Stimulated activated CD8-positive, alpha-beta memory T cell treated with anti-CD3 and anti-CD28 coated beads, Interleukin-2, amount 100 ng/mL, for 1 hour (primary cell): ENCODE measurements at places on chromosomes 12 and 14.

DNA sequence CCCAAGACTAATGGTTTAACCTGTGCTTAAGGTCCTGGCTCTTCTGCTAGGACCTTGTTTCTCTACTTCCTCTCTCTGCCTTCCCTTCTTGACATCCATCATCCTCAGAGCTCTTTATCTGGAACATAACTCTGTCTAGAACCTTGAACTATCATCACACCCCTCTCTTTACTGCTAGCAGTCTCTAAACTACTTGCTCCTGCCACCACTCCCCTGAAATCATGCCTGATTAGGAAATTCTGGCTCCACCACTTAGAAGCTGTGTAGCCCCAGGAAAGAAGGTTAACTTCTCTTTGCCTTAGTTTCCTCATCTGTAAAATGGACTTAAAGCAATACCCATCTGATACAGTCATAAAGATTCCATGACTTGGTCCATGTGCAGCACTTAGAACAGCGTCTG lies 9.1 kb downstream of the SLC38A1 start:
- no peak for DNase-seq

DNA sequence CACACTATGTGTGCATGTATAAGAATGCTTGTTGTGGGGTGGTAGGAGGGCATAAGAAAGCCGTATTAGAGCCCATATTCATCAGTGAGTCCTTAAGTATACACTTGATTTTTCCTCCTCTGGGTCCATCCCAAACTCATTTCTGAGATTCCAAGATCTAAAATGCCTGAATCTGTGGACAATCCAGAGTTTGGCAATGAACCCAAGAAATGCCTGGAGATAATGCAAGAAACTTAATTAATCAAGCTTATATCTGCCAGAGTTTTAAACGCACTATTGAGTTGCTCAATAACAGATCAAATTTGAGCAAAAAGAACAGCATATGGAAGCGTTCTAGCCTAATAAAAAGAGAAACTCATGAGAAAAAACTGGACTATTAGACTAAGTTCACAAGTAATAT lies 143.4 kb upstream of the NAV3 start:
- DNase-seq = no peak

- no peak for DNase-seq
Measured at GRCh38 chr12:72139411-72139810, 132.8 kb upstream of the TRHDE start.

- DNase-seq = no peak
Measured at GRCh38 chr12:27868139-27868538, 88.1 kb upstream of the MANSC4 start.

DNA sequence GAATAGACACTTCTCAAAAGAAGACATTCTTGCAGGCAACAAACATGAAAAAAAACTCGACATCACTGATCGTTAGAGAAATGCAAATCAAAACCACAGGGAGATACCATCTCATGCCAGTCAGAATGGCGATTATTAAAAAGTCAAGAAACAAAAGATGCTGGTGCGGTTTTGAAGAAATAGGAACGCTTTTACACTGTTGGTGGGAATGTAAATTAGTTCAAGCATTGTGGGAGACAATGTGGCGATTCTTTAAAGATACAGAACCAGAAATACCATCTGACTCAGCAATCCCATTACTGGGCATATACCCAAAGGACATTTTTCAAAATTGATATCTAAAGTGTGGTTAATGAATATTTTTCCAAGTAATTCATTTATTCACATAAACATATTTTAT lies 39.6 kb upstream of the LIN7A start:
- no peak for DNase-seq

GRCh38 chr12:97642911-97643310 lies 180.3 kb downstream of the RMST start:
- DNase-seq = no peak

GRCh38 chr14:92561906-92562479 lies 48.4 kb downstream of the RIN3 start:
- no peak for DNase-seq

GRCh38 chr14:75609606-75610475 lies 31.4 kb downstream of the FLVCR2 start:
- no peak for DNase-seq

DNA sequence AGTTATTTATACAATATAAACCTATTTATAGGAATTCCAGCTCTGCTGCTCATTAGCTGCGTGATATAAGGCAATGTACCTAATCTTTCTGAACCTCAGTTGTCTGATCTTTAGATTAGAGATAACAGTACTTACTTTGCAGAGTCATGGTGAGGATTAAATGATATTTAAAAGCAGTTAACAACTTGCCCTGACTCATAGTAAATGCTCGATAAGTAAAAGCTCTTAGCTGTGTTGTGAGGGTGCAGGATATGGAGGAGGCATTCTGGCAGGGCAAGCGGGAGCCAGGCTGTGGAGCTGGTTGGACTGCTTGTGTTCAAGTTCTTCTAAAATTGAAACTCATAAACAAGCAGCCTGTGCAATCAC lies 140.0 kb upstream of the PRICKLE1 start:
- no peak for DNase-seq

GRCh38 chr12:104890476-104891096 lies 67.5 kb downstream of the SLC41A2 start:
- DNase-seq = no peak

DNA sequence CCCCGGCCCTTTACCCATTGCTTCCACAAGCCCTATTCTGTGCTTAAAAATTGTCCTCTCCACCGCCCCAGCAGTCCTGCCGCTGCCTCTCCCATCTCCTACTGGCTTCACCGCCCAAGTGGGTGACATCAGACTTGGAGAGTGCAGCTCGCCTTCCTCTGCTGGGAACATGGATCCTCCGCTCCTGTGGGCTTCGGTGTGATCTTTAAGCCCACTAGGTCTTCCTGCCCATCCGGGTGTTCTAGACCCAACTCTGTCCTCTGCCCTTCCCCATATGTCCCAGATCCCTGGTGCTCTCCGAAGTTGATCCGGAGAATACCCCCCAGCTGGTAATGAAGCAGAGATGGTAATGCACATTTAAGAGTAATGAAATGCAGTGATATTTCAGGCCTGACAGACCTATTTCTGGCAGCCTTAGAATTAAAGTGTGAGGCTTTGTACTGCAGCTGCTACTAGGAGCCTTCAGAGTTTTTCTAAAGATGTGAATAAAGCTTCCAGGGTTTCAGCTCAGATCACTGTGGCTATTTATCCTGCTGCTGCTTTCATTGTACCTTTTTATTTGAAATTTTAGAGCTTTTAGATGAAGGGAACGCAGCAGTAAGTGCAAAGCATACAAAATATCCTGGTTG lies 22.9 kb upstream of the CTDSP2 start:
- no peak for DNase-seq

GRCh38 chr12:76587428-76588178 lies 28.0 kb upstream of the OSBPL8 start:
- DNase-seq = no peak

DNA sequence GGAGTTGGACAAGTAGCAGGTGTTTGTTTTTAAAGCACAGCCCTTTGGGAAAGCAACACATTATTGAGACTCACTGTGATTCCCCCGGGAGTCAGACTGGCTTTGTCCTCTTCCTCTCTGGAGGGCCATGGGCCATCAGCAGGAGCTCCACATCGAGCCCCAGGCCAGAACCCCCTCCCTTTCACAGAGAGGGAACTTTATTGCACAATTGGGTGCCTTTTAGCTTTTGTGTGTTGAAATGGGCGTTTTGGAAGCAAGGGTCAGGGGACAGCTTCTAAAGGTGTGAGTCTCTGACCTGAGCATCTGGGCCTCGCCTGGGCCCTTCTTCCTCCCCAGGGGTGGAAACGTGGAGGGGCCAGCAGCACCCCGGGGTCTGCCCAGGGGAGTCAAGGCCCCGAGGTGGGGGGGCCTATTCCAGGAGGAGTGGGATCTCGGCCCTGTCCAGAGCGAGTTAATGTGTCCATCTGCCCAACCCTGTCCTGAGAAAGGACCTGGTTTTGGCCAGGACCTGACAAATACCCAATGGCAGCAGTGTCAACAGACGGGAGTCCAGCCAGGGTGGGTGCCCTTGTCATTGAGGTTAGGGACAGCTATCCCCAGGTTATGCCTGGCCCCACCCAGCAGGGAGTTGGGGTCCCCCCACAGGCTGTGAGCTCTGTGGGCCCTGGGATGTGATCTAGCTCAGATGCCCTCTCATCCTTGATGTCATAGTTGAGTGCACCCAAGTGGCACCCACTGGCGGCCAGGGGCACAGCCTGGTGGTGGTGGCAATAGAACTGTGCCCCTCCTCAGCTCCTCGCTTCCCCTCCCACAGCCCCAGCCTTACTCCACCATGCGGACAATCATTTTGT lies 37.1 kb downstream of the SLC8B1 start:
- DNase-seq = no peak

GRCh38 chr12:108295641-108296040 lies 43.5 kb downstream of the CMKLR1 start:
- DNase-seq = no peak

DNA sequence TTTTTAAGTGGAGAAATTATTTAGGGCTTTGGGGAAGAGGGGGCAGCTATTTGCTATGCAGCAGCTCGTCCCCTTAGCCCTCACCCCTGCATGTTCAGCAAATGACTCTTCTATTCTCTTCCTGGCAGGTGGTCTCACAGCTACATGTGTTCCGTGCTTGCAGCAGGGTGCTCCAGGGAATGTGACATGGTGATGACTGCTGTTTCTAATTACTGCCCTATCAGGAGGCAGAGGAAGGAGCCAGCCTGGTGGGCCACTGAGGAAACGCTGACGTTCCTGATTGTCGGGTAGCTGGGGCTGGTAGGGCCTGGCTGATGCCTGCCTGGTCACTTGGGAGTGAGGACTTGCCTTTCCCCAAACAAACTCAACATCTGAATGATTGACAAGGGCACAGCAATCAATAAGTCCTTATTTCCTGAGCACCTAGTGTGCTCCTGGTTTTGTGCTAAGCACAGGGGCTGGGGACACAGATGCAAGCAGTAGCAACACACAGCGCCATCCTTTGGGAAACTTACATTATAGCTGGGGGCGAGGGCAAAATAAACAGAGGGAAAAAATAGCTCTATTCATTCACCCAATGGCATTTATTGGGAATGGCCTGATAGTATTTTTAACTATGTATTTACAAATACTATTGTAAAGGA lies 377.8 kb downstream of the FUT8 start:
- DNase-seq = no peak

DNA sequence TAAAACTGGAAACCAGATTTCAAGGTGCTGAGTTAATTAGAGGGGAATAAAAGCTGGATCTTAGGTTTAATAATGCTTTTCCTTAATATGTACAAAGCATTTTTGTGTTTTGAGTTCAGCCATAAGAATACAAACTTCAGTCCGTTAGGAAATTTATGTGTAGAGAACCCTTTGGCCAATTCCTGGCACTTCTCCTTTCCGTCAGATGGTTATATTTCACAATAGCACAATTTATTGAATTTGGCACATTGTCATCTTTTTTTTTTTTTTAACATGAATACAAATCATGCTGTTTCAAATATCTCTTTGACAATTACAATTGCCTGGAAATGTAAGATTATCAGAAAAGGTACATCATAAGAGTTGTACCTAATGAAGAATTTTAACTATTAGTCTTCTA lies 56.2 kb upstream of the DDHD1 start:
- DNase-seq = no peak

GRCh38 chr14:55381561-55381960 lies 30.1 kb downstream of the ATG14 start:
- DNase-seq = no peak
